ENCODE measurements at places on chromosomes 1 and 21. TPM values are rescaled to one million over a fixed set of nuclear protein-coding genes. Genes with fewer than 3 reads are reported as not detected.

Gene DUSP10
- 95.6 TPM for total RNA-seq

Gene PAPPA2
- 0.17 TPM for total RNA-seq

- no peak overlapping the region for H3K4me3 ChIP-seq
- H3K4me1 ChIP-seq, result no peaks in the 10 kb centered on the region
- no peak for DNase-seq
Observed at GRCh38 chr1:33797849-33798248, 66.0 kb upstream of the HMGB4 start.

DNA sequence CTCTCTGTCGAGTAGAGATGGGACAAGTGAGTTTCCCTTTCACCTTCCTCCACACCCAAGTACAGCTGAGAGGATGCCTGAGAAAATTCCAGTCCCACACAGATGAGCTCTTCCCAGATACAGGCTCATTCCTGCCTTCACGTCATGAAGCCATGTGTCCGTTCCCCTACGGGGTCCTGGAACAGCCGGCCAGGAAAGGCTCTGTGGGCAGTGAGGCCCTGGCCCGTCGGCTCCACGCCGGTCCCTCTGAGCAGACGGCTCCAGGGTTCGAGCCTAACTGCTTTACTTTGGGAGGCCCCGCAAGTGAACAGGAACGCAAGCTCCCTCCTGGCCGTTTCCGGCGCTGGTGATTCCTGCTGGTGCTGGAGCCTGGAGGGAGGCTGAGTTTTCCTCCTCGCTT is 57.2 kb upstream of the ARHGEF16 start:
- H3K4me1 ChIP-seq, result peaks cover 2% of the 10 kb centered on the region
- H3K27me3 ChIP-seq, result peaks cover 47% of the 10 kb centered on the region
- DNase-seq, result no peak
- H3K36me3 ChIP-seq, result no peaks in the 10 kb centered on the region
- no peak overlapping the region for H3K4me3 ChIP-seq

DNA sequence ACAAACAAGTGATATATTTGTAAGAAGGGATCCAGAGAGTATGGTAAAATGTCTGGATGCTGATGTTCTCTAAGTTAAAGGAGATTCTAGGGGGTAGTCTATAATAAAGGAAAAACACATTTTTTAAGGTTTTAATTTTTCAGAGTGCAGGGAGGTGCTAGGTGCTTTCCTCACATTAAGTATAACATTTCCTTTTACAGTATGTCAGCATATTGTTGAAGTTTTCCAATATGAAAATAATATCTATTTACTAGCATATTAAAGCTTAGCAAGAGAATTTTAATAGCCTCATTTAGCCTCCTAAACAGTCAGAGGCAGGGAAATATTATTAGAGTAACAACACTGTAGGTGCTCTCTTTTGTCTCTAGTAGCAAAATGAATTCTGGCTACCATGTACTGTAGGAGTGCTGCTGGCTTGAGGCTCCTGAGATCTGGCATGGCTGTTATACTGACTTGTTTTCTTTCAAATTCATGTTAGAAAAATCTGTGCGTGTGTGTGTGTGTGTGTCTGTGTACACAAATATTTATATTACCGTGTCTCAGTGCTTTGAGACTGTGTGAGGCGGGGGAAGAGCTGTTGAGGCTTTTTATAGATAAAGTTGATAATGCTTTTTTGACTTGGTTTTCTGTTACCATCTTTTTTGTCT is 71.0 kb downstream of the POU2F1 start:
- DNase-seq, result no peak
- H3K27ac ChIP-seq, result no peak overlapping the region
- no peaks in the 10 kb centered on the region for H3K27me3 ChIP-seq
- H3K4me3 ChIP-seq, result no peak overlapping the region
- peaks cover 26% of the 10 kb centered on the region for H3K4me1 ChIP-seq
- H3K36me3 ChIP-seq, result no peaks in the 10 kb centered on the region

DNA sequence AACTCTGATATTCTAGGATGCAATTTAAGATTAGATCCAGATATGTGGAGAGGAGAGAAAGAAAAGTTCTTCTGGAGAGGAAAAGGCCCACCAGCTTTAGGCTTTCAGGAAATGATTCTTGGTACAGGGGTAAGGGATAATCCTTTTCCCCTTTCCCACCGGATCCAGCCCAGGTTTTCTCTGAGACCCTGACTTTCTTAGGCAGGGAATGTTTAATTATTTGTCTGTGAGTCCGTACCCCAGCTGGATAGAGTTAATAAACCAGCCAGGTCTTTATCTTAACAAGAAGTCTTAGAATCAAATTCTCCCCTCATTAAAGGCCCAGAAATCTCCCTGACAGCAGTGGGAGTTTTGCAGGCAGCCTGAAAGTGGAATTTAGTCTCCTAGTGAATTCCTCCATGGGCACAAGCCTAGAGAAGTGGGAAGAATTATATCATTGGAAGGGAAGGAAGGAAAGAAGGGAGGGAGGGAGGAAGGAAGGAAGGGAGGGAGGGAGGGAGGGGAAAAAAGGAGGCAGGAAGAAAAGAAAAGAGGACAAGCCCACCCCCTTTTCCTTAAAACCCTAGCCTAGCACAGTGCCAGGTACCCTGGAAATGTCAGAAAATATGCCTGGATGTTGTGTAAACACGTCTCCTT is 189.0 kb downstream of the PLPP3 start:
- no peaks in the 10 kb centered on the region for H3K4me1 ChIP-seq
- no peaks in the 10 kb centered on the region for H3K36me3 ChIP-seq
- no peak overlapping the region for H3K4me3 ChIP-seq
- peaks cover 31% of the 10 kb centered on the region for H3K27me3 ChIP-seq

Gene IL24
- not detected for total RNA-seq

DNA sequence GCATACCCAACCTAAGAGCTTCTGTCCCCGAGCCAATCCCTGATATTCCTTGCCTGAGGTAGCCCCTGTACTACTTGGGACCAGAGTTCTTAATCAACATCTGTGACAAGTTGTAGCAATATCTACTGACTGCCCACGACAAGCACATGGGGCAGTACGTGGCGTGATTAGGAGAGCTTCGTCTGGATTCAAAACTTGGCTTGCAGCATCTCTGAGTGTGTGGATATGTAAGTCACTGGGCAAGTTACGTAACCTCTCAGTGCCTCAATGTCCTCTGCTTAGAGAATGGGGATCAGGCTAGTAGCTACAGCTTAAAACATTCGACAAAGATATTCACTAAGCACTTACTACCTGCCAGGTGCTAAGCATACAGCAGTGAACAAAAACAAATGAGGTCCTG is 5.0 kb downstream of the HSPG2 start:
- H3K36me3 ChIP-seq, result peaks cover 4% of the 10 kb centered on the region
- no peak overlapping the region for H3K4me3 ChIP-seq
- peaks cover 15% of the 10 kb centered on the region for H3K27me3 ChIP-seq
- H3K4me1 ChIP-seq, result peaks cover 6% of the 10 kb centered on the region
- DNase-seq, result no peak
- no peak overlapping the region for H3K27ac ChIP-seq

Gene ZNF683
- total RNA-seq, result not detected

Gene TCHH
- total RNA-seq, result not detected

- H3K27me3 ChIP-seq, result peaks cover 49% of the 10 kb centered on the region
- no peaks in the 10 kb centered on the region for H3K4me1 ChIP-seq
- H3K27ac ChIP-seq, result no peak overlapping the region
- no peaks in the 10 kb centered on the region for H3K36me3 ChIP-seq
Observed at GRCh38 chr1:7515175-7515574, 255.9 kb upstream of the VAMP3 start.

DNA sequence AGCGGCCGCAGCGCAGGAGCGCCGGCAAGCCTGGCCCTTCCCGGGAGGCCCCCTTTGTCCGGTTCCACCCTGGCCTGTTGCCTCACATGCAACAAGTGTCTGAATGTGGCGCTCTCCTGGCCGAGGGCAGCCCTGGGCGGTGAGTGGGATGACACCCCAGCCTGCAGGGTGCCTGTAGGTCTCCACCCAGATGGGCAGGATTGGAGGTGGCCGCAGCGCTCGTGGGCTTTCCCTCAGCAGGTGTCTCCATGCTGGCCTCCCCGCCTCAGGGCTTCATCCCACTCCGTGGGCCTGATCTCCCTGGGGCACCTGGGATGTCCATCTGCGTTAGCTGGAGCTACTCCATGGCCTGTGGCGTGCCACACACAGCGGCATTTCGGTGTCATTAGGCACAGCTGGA is 1.5 kb downstream of the MIB2 start:
- H3K27me3 ChIP-seq, result no peaks in the 10 kb centered on the region
- H3K36me3 ChIP-seq, result no peaks in the 10 kb centered on the region
- peak overlapping the region; percentile 57 for H3K27ac ChIP-seq
- peak overlapping the region; percentile 83 for H3K4me3 ChIP-seq

- H3K4me1 ChIP-seq, result peaks cover 9% of the 10 kb centered on the region
- no peaks in the 10 kb centered on the region for H3K36me3 ChIP-seq
- H3K27me3 ChIP-seq, result no peaks in the 10 kb centered on the region
- no peak overlapping the region for H3K4me3 ChIP-seq
- no peak overlapping the region for H3K27ac ChIP-seq
Observed at GRCh38 chr1:235019961-235020360, 108.7 kb downstream of the TOMM20 start.

GRCh38 chr1:165842023-165842670 is 14.7 kb downstream of the UCK2 start:
- H3K36me3 ChIP-seq, result peaks cover 3% of the 10 kb centered on the region
- no peaks in the 10 kb centered on the region for H3K27me3 ChIP-seq
- no peak overlapping the region for H3K27ac ChIP-seq

- H3K27ac ChIP-seq, result no peak overlapping the region
- H3K4me1 ChIP-seq, result no peaks in the 10 kb centered on the region
- H3K4me3 ChIP-seq, result no peak overlapping the region
- DNase-seq, result no peak
- H3K27me3 ChIP-seq, result peaks cover 29% of the 10 kb centered on the region
Observed at GRCh38 chr1:184189361-184189760, 137.8 kb downstream of the TSEN15 start.

Data from T-helper 17 cell (primary cell).